ENCODE measurements at places on chromosomes 3 and 15.

GRCh38 chr15:55884223-55884622 lies 109.2 kb downstream of the NEDD4 start:
- DNase-seq: no peak

DNA sequence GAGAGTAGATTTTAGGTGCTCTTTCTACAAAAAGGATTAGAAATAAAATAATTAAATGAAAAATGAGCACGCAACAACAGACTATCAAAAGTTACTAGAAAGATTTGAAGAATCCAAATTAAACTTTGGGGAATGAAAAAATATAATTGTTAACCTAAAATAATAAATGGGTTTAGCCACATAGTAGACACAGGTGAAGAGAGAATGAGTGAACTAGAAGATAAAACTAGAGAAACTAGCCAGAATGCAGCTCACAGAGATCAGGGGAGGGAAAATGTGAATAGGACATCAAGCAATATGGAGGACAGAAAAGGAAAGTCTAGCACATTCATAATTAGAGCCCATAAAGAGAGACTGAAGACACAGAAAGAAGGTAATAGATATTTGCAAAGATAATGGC lies 310.7 kb upstream of the WNT5A start:
- no peak for DNase-seq

- no peak for DNase-seq
Observed at GRCh38 chr3:15542614-15543013, 21.1 kb upstream of the COLQ start.

DNA sequence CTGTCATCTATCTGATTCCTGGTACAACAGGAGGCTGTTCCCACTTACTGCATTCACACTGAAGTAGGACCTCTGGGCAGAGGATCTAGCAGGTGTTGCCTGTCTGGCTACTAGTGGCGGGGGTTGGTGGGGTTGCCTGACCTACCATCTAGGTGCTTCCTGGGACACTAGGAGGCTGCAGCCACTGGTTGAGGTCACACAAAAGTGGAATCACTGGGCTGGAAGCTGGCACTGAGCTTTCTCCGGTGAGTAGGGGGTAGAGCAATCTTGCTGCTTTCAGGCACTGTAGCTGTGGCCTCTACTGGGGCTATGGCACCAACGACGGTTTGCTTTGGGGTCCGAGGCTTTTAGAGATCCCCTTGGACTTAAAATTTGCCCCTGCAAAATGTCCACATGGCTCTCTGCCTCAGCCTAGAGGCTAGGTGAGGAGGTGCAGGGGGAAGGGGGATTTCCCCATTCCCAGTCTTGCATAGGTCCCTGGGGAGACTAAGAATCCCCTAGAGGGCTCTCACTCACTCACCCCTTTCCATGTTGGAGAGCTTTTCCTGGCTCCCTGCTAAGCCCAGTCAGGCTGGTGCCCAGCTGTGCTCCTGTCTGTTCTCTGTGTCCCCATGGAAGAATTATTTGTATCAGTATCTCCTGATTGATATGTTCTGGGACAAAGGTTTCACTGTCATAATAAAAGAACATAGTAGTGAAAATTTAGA lies 397.7 kb upstream of the EPHA6 start:
- no peak for DNase-seq

GRCh38 chr15:66477011-66477410 lies 20.6 kb downstream of the SNAPC5 start:
- no peak for DNase-seq

- DNase-seq: no peak
Observed at GRCh38 chr3:13498354-13499060, 18.4 kb downstream of the HDAC11 start.

GRCh38 chr15:98896002-98896721 lies 111.4 kb downstream of the PGPEP1L start:
- DNase-seq: no peak
